Natural killer cell (primary cell): ENCODE measurements at places on chromosomes 3 and 15. TPM values are rescaled to one million over a fixed set of nuclear protein-coding genes. Genes with fewer than 3 reads are reported as not detected.

DNA sequence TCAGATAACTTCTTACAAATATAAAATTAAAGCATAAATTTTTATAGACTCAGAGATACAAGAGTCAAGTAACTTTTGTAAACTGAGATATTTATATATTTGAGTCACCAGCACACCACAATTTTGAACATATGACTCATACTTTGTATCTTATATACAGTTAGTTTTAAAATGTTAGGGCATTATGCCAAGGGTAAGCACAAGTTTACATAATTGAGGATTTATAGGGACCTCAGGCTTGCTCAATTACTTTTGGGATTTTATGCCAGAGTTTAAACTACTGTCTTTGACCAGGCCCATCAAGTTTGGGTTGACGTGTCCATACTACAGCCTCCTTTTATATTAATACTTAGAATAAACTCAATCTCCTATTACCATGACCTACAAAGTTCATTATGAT lies 7.4 kb upstream of the FGF7 start:
- DNase-seq: no peak

DNA sequence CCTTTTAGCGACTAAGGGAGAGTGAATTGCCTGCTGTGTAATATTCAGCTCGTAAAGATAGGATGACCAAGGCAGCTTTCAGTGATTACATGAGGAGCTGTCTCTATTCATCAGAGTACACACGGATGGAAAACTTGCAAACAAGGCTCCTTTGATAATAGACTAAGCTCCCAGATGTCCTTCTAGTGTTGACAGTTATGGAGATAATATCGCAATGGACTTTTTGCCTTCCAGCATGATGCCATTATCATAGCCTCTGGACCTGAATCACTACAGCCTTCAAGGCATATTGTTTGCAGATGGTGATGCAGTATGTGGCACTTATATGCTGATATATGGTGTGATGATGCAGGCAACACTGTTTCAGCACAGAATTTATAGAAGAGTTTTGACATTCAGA lies 93.9 kb downstream of the ECT2 start:
- DNase-seq: no peak

Gene MASP1
- not detected for total RNA-seq

DNA sequence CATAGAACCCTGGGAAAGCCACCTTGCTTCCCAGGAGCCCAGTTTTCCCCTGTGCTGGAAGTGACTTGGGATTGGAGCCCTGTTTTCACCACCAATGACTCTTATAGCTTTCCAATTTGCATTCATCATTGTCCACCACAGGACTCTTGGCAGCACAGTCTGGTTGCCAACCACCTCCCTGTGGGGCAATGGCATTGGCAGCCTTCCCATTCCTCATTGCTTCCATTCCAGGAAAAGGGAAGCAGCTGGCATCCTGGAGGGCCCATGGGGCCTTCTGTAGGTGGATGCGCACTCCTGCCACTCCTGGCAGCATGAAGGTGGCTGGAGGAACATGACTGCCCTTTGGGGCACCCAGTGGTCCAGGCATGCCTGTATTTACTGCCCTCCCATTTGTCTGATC lies 57.7 kb downstream of the FEM1B start:
- DNase-seq: no peak

Gene ARID3B
- total RNA-seq: 56.4 TPM

- no peak for DNase-seq
These were observed 201.7 kb downstream of the MEIS2 start for GRCh38 chr15:36898536-36899126.

DNA sequence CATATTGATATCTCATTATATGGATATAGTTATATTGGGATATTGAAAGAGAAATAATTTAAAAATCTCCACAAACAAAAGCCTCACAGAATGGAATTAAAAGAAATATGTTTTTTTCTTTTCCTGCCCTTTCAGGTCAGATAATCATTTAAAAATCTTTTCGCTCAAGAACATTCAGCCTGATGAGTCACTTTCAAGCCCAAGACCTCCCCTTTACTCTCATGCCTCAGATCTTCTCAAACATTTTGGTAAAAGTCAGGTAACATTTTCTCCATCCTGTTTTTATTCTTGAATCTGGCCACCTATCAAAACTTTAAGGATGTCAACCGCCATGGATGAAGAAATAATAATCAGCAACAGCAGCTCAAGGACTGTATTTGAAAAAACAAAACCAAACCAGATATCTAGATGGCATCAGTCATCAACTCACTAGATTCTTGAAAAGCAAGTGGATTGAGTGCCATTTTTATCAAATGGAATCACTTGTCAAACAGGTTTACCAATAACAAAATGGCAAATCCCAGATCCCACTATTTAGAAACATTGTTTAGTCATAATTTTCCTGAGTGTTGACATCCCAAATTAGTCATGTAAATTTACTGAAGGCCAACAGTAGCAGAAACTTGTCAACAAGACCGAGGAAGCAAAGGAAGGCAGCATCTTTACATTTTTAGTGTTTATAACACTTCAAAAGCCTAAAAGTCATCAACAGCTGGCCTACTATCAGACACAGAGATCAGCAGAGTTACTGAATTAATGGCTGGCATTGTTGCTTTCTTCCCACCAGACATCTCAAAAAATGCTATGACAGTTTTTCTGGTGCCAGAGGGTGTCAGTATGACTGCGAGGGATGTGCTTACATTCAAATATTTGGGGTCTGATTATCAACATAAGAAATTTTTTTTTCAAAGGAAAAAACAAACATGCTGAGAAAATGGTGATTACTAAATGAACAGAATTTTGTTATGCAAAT lies 444.7 kb downstream of the MAGI1 start:
- DNase-seq: no peak

DNA sequence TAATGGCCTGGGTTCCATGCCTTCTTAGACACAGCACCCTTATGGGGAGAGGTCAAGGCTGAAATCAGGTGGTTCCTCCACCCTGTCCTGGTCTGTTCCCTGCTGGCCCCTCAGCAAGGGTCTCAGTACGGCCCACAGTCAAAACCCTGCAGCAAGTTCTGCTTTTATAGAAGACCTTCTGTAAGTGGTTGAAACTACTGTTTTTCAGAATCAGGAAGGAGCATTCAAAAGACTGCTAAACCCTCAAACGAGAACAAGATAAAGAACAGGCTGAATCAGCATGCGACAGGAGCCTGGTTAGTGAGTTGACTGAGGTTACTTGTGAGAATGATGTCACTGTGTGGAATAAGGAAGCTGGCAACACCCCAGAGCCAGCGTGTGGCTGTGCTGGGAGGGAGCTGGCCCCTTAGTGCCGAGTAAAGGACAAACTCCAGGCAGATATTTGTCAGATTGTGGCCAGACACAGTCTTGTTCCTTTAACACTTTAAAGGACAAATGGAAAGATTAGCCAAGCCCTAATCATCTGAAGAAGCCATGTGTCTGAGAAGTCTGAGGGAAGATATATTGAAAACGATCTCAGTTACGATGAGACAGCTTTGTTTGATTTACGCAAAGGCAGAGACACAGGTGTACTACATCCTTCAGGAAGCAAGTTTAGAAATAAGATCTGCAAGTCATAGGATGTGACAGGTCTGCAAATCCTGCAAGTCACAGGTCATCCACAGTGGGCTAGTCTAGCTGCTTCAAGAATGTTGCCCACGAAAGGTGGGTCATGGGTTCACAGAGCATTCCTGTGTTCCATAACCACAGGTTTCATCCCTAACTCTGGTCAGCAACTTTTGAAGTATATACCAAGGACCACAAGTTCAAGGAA lies 54.0 kb downstream of the B3GNT5 start:
- DNase-seq: peak; percentile 41

- no peak for DNase-seq
These were observed 547.8 kb upstream of the TBL1XR1 start for GRCh38 chr3:177744873-177745606.

Gene DZIP1L
- not detected for total RNA-seq

Gene FEZF2
- not detected for total RNA-seq

- DNase-seq: peak; percentile 42
These were observed 13.1 kb downstream of the RASA2 start for GRCh38 chr3:141499965-141500364.

Gene ZIC4
- total RNA-seq: not detected

Gene AGBL1
- not detected for total RNA-seq

DNA sequence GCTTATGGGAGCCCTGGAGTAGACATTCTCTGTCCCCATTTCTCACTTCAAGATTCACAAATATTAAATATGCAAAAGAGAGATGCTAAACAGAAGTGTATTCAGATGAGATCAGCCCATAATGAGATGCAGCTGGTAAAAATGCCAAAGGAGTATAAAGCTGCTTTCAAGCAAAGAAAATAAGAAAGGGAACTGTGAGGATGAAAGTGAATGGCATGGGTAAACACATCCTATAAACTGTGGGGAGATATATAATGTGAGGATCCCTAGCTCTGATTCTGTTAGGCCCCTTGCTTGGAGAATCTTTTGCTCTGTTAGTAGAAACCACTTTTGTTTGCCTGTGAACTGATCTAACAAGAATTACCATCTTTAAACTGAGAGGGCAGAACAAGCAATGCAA lies 396.6 kb downstream of the SOX2 start:
- no peak for DNase-seq

Gene METTL6
- 9.8 TPM for total RNA-seq

Gene U2SURP
- total RNA-seq: 165 TPM

Gene IRAK2
- 10.4 TPM for total RNA-seq

Gene TYRO3
- total RNA-seq: 0.36 TPM

DNA sequence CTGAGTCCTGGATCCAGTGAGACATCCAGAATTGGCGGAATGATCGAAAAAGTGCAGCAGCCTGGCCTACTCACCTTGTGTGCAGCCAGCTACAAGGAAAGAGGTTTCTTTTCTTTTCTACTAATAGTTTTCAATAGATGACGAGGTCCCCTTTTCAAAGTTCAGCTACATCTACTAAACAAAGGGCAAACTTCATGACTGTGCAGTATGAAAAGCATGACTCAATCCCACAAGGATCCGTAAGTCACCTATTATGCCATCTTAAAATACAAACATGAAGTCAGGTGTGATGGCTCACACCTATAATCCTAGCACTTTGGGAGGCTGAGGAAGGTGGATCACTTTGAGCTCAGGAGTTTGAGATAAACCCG lies 16.7 kb downstream of the MIX23 start:
- no peak for DNase-seq
